ENCODE measurements at places on chromosomes 7 and 10.

GRCh38 chr7:22784346-22784745, 38.3 kb downstream of the TOMM7 start:
- no peak for DNase-seq

GRCh38 chr10:120793088-120793487, 58.1 kb upstream of the WDR11 start:
- DNase-seq: no peak

- no peak for DNase-seq
Observed at GRCh38 chr10:94299417-94299816, 63.3 kb downstream of the NOC3L start.

DNA sequence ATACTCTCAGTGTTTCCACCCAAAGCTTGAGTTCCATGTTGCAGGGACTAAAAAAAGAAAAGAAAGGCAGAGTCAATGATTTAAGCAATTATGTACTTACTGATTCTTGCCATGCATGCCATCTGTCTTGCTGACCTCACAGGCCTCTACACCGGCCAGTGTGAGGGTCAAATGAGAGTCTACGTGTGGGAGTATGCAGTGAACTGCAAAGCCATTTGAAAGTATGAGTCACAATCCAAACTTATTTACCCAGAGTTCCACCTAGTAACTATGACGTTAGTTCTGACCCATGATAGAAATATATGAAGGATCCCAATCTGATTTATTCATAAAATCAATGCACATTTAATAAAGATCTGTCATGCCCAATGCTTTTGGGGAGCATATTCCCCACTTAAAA, 26.5 kb downstream of the PDE1C start:
- DNase-seq: no peak

DNA sequence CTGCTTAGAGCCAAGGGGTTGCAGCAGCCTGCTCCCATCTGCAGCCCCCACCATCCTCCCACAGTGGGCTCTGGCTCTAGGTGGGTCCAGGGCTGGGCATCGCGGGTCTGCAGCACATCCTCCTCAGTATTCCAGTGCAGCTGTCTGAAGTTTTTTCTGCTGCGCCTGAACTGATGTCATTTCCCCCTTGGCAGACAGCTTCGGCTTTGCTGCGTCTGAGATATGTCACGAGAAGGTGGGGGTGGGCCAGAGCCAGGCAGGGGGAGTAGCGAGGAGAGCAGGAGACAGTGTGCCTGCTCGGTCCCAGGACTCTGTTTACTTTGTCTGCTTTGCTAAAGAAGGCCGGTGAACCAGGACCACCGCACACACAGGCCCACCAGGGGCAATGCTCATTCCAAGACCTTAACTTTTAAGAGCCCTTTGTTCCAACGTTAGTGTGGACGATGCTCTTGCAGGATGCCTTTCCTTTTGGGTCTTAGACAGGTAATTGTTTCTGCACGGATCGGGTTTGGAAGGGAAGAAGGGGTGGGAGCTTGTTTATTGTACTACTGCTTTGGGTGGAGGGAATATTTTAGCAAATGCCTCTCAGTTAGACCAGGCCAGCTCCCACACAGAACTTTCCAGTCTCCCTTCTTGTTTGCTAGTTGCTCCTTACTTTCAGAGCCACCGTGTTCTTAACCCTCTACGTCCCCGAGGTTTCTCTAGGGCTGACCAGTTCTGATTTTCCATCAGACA, 32.4 kb downstream of the WBP1L start:
- peak; percentile 77 for DNase-seq

GRCh38 chr10:97207756-97208346, 22.1 kb upstream of the SLIT1 start:
- DNase-seq: no peak

DNA sequence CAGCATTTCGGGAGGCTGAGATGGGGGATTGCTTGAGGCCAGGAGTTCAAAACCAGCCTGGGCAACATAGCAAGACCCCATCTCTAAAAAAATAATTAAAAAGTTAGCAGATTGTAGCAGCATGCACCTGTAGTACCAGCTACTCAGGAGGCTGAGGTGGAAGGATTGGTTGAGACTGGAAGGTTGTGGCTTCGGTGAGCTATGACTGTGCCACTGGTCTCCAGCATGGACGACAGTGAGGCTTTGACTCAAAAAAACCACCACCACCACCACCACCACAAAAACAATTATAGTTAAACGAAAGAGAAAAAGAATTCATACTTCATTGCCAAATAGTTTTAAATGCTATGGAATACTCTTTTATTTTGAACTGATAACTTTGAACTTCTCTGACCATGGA, 63.4 kb downstream of the VTI1A start:
- DNase-seq: no peak

DNA sequence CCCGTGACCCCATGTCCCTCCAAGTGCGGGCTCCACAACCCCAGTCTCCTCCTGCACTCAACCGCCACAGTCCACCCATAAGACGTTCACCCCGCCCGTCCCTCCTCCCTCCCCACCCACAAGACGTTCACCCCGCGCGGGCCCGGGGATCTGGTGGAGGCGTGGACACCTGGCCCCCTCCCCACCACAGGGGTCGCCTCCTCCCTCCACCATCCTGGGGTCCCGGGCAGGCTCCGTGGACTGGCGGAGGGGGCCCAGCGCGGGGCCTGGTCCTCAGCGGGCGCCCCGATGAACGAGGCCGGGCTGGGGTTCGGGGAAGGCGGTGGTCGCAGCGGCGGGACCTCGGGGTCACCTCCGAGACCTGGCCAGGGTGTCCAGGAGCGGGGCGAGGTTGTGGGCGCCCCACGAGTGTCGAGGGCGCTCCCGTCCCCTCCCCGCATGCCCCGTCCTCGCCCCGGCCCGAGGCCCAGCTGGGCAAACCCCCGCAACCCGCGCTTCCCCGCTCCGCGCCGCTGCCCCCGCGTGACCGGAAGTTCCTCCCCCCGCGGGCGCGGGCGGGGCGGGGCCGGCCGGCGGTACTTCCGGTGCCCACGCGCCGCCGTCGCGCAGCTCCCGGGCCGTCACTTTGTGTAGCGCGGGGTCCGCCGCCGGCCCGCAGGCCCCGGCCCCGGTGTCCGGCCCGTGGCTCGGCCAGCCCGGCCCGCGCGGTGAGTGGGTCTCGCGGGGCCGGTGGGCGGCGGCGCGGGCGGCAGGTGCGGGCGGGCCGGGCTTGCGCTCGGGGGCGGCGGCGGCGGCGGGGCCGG, at the start of gene ZNF316:
Gene ZNF316, plus strand, starts transcription at position 578 of the 803 bp plus-strand sequence. CDS start 5,092 bp downstream, outside the sequence.
- DNase-seq: peak; percentile 88

GRCh38 chr10:82883603-82884002, 1008.6 kb downstream of the NRG3 start:
- no peak for DNase-seq

DNA sequence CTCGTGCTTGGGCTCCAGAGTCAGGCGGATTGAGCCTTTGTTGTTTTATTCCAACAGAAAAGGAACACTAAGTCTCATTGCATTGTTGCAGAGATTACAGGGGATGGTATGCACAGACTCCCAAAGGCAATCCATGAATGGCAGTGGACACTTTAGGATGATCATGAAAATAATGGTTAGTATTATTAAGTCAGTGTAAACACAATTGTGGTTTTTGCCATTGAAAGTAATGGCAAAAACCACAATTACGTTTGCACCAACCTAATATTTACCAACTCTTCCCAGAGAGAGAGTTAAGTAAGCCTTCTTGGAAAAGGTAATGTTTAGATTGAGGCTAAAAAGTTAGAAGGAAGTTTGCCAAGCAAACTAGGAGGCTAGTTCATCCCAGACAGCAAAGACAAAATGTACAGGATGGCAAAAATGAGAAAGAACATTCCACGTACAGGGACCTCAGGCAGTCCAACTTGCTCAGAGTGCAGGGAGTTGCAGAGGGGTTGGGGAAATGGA, 72.9 kb upstream of the AMPH start:
- DNase-seq: no peak

DNA sequence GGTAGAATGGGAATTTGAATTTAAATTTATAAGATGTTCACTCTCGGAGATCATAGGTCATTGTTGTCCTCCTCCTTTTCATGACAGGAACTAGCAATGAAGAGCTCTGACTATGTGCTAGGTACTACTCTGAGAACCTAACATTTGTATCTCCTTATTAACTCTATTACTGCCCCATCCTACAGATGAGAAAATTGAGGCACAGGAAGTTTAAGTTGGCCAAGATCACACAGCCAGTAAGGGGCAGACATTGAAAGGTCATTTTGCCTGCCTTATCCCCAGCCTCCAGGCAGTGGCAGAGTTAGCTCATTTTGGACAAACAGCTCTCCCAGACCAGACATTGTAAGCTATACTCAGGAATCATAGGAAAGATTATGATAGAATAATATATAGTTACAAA, 6.0 kb downstream of the SRGN start:
- DNase-seq: no peak

GRCh38 chr10:111877258-111877657, 306.3 kb downstream of the GPAM start:
- no peak for DNase-seq

DNA sequence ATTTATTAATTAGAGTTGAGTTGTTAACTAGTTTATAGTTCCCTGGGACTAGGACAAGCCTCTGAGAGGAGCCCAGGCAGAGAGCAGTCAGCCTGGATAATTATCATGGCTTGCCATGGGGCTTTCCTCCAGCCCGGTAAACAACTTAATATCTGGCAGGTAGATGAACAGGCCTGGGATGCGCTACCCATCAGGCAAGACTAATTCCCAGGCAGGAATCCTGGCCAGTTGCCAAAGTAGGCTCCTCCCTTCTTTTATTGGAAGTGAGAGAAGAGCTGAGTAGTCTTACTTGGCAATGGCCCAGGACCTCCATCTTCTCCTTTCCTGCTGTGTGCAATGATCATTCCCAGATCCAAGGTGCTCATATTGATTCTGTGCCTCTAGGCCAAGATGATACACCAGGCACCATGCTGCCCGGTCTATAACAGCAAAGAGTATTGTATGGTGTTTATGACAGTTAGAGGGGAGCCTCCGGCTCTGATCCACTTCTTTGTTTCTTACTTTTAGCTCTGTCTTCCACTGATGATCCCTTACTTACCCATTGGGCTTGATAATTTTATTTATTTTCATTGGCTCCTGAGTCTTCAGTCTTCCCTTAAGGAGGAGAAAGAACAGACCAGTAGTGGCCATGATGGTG, 408.7 kb downstream of the REEP3 start:
- no peak for DNase-seq

GRCh38 chr7:138745189-138745588, 44.0 kb upstream of the SVOPL start:
- no peak for DNase-seq

- no peak for DNase-seq
Observed at GRCh38 chr7:28300488-28300887, 111.8 kb upstream of the CREB5 start.

DNA sequence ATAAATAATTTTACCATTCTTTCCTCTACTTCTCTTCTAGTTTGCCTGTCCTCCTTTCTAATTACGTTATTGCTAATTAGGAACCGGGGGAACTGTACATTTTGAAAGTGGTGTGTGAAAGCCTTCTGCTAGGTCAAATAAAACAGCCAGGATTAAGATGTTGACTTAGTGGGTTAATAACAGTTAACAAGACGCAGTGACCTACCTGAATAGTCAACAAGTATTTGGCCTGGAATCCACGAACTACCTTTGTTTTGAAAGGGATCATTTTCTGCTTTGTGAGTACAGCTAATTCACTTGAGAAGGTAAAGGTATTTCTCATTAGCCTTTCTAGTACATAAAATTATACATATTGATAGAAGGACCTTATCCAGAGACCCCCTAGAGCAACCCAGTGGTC, 139.9 kb downstream of the COL28A1 start:
- DNase-seq: no peak

- DNase-seq: no peak
Observed at GRCh38 chr10:96622013-96622787, 35.4 kb upstream of the TM9SF3 start.

DNA sequence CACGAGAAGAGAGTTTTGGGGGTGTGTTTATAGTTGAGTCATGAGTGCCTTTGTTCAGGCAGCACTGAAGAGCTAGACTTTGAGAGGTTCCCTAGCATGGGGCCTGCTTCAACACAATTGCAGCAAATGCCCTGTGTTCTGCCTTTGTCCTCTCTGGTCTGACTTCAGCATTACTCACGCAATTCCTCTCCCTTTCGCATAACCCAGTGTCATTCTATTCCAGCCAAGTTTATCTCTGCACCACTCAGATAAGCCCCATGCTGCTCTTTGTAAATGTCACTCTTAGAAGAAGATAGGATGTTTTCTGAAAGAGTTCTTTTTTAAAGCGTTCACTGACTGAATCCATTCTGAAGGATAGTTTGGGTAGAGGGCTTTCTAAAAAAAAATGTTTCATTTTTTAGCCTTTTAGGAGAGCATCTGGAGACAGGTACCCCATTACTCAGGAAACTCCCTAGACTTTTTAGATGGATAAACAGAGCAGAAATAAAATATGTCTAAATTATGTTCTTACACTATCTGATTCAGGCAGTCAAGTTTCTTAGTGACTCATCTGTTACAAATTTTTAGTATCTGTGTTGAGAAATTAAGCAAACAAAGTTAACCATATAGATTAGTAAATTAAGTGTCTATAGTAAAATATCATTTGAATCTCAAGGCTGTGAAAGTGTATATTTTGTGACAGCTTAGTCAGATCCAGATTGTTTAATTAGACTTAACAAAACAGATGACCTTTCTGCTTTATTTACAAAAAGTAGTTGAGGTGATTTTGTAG, 318.5 kb downstream of the GPR158 start:
- DNase-seq: no peak

DNA sequence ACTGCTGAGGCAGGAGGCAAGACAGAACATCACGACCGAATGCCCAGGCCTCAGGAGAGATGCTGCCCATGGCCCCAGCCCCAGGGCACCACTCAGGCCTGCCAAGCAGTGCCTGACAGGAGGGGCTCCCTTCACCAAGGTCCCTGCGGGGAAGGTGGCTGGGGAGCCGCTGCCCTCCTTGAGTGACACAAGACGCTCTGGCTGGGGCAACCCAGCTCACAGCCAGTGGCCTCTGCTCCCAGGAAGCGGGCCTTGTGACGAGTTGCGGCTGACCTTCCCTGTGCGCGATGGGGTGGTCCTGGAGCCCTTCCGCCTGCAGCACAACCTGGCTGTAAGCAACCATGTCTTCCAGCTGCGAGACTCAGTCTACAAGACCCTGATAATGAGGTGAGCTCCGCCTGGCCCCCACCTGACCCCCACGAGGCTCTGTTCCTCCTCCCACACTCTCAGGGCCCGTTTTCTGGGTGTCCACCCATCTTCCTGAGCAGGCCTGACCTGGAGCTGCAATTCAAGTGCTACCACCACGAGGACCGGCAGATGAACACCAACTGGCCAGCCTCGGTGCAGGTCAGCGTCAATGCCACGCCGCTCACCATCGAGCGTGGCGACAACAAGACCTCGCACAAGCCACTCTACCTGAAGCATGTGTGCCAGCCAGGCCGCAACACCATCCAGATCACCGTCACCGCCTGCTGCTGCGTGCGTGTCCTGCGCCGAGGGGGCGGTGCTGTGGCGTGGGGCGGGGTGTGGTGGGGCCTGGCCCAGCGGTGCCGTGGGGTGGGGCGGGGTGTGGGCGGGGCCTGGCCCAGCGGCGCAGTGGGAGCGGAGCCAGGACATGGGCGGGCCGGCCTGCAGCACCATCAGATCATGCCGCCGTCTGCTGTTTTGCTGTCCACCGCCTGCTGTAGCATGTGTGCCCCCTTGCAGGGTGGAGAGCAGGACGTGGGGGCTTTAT, 12.8 kb downstream of the ZMIZ2 start:
- DNase-seq: no peak
